Metanephros (tissue), 2 donors: ENCODE measurements at places on chromosomes 1 and 21. TPM values are rescaled to one million over a fixed set of nuclear protein-coding genes. Genes with fewer than 3 reads are reported as not detected.

The CLIC6 gene
- 1.5 TPM for total RNA-seq

The PCP4L1 gene
- 1.3 TPM for total RNA-seq

The EFHD2 gene
- 15.1 TPM for total RNA-seq

The PLA2G2A gene
- not detected for total RNA-seq

The SPRR2F gene
- not detected for total RNA-seq

The FASLG gene
- total RNA-seq, result not detected

The HSD3B1 gene
- total RNA-seq, result not detected

The CD34 gene
- 43.6 TPM for total RNA-seq

The ADAR gene
- 136 TPM for total RNA-seq

The GRHL3 gene
- total RNA-seq, result 2.5 TPM

The LRRC8B gene
- total RNA-seq, result 8.3 TPM

The CLK2 gene
- total RNA-seq, result 63.5 TPM

The BATF3 gene
- total RNA-seq, result 1.9 TPM

The NECAP2 gene
- total RNA-seq, result 67.7 TPM

The COL18A1 gene
- 278 TPM for total RNA-seq

The NT5C1A gene
- total RNA-seq, result 4.1 TPM

The LEMD1 gene
- 0.88 TPM for total RNA-seq

The PAPPA2 gene
- total RNA-seq, result 23.4 TPM

The NIBAN1 gene
- total RNA-seq, result 16.3 TPM

The FCGR1A gene
- total RNA-seq, result 6.2 TPM

The CCDC24 gene
- 12.5 TPM for total RNA-seq

The PCNT gene
- 80.9 TPM for total RNA-seq

The KRTAP13-2 gene
- not detected for total RNA-seq

The PTTG1IP gene
- 235 TPM for total RNA-seq

The LYPD8 gene
- total RNA-seq, result not detected

The AQP10 gene
- total RNA-seq, result 0.12 TPM

The CD53 gene
- 15.6 TPM for total RNA-seq

The GCSAML gene
- 0.41 TPM for total RNA-seq

The SGIP1 gene
- 11.7 TPM for total RNA-seq

The MARK1 gene
- total RNA-seq, result 11.6 TPM

The UMODL1 gene
- total RNA-seq, result not detected

The IL12RB2 gene
- total RNA-seq, result 1.3 TPM
